ENCODE measurements at places on chromosomes 1 and 21. TPM values are rescaled to one million over a fixed set of nuclear protein-coding genes. Genes with fewer than 3 reads are reported as not detected.

The IFI6 gene
- 383 TPM for polyA plus RNA-seq

The LRRC38 gene
- polyA plus RNA-seq, result 0.07 TPM

The VCAM1 gene
- 7.6 TPM for polyA plus RNA-seq

The ACTL8 gene
- polyA plus RNA-seq, result not detected

The FCAMR gene
- not detected for polyA plus RNA-seq

The MYOM3 gene
- 0.10 TPM for polyA plus RNA-seq

The SEC16B gene
- polyA plus RNA-seq, result 0.74 TPM

The PLPPR4 gene
- polyA plus RNA-seq, result 0.20 TPM

The ETV3L gene
- not detected for polyA plus RNA-seq

The OVAAL gene
- polyA plus RNA-seq, result not detected

The PPIAL4G gene
- not detected for polyA plus RNA-seq

The RPE65 gene
- 0.01 TPM for polyA plus RNA-seq
